Erythroblast (primary cell): ENCODE measurements at places on chromosomes 3 and 15.

DNA sequence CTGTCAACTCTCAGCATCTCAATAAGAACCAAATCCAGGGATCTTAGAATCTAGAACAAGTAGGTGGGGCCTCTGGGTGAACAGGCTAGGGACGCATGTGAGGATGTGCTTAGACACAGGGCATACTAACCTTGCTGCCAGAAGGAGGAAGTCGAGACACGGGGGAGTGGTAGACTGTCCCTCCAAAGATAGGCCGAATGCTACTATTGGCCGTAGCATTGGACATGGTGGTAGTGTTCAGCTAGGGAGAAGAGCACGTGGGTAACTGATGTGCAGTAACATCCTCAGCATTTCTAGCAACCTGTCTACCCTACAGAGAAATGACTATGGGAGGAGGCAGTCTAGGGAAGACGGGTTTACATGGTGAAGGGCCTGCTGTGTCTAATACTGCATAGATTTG is 15.6 kb downstream of the RCCD1 start:
- no peak for DNase-seq

- no peak for DNase-seq
These were observed 429.9 kb downstream of the TBL1XR1 start for GRCh38 chr3:176767385-176767784.

DNA sequence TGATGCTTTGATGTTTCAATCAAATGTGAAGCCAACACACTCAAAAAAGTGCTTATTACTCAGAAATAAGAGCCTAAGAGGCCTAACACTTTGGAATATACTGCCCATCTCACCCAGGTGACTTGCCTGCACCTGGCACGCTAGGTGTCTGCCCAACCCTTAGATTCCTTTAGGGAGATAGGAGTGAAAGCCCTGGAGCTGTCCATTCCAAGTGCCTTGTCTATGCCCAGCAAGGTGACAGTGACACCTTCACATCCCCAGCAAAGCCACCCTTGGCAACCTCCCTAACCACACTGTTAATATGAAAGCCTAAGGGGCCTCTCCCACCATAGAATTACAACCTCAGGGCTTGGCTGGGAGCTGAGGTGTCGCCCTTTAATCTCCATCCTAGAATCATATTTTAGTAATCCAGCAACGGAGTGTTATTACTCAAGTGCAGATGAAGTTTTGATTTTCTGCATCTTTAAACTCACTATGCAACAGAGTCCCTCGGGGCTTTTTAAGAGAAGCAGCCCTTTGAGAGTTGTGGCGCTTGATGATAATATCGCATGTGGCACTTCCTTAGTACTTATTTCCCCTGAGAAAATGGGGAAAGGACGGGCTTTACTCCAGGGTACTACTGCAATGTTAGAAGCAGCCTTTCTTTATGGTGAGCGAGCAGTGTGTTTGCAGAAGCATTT is 24.8 kb downstream of the ATP10A start:
- DNase-seq, result no peak

- DNase-seq, result no peak
These were observed 177.4 kb downstream of the POTEB3 start for GRCh38 chr15:21262851-21263425.

DNA sequence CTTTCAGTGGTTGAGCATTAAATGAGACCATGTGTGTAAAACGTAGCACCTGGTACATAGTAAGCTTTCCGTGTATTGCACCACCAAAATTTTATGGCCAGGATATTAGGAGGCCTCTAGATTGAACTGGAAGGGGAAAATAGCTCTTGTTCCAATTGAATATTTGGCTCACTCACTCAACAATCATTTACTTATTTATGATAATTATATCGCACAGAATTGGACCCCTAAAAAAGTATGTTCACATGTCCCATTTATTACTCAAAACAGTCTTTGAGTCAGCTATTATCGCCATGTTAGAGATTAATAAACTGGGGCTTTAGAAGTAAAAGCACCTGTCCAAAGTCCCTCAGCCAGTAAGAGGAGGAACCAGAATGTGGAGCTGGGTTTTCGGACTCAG is 5.1 kb upstream of the TTLL3 start:
- DNase-seq, result no peak

DNA sequence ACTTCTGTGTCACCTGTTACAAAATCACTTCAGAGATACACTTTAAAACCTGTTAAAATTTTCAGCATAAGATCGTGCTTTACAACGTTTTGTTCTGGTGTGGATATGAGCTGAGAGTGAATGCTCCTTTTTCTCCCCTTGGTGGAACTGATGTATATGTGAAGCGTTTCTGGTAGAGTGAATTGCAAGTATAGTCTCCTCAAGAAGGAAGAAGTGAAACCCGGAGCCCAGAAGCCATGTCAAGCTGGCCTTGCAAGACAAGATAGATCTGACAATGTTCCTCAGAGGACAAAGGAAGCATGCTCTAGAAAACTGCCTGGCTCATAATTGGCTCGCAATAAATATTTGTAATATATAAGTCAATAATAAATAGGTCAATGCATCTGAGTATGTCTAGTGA is 23.6 kb downstream of the SERPINI2 start:
- no peak for DNase-seq

- no peak for DNase-seq
These were observed 507 bp upstream of the MRPL3 start for GRCh38 chr3:131503320-131503635.

DNA sequence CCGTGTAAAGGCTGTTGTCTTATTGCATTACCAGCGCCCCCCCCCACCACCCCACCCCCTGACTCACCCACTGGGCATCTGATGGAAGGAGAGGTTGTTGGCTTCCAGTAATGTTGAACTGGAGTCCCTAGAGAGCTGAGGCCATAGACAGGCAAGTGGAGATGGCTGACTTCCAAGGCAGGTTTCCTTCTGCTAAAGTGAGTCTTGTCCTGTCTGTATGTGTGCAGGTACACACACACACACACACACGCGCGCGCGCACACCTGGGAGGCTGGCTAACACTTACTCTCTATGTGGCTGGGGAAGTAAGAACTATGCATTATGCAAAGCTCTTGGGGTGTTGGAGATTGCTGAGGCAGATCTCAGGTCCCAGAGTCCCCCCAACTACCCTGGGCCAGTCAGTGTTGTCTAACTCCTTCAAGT is 1.6 kb upstream of the KY start:
- no peak for DNase-seq

- DNase-seq, result peak; percentile 49
These were observed 65.1 kb upstream of the MBNL1 start for GRCh38 chr3:152203652-152204051.

GRCh38 chr3:193040836-193041672 is 123.4 kb upstream of the MB21D2 start:
- DNase-seq, result peak; percentile 10

DNA sequence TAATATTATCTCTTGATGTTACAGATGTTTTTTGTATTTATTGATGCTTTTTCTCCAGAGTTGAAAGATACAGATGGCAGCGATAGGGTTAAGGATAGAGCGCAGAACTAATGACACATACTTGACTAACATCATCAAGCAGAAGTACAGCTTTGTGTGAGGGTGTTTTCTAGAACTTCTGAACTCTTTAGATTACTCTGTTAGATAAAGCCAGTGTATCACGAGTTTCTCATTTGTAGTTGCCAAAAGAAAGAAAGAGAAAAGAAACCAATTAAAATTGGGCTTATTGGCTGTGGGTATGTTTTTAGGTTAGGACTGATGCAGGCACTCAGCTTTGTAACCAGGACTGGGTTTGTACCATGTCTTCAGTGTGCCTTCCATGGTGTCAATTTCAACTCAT is 6.6 kb upstream of the GPR171 start:
- DNase-seq, result no peak

DNA sequence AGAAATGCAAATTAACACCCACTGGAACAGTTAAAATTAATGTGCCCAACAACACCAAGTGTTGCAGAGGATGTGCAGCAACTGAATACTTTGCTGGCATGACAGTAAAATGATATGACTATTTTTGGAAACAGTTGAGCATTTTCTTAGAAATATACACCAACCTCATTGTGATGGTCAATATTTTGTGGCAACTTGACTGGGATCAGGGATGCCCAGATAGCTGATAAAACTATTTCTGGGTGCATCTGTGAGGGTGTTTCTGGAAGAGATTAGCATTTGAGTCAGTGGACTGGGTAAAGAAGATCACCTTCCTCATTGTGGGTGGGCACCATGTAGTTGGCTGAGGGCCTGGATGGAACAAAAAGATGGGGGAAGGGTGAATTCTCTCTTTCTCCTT is 57.9 kb downstream of the RPLP1 start:
- peak; percentile 67 for DNase-seq
